Substantia nigra (tissue), 51 donors: ENCODE measurements at places on chromosomes 6 and 20.
A peak's percentile ranks its signal among the peaks of the same experiment; 100 is the strongest.

GRCh38 chr20:46963758-46964617, 69.3 kb downstream of the EYA2 start:
- DNase-seq, result no peak

DNA sequence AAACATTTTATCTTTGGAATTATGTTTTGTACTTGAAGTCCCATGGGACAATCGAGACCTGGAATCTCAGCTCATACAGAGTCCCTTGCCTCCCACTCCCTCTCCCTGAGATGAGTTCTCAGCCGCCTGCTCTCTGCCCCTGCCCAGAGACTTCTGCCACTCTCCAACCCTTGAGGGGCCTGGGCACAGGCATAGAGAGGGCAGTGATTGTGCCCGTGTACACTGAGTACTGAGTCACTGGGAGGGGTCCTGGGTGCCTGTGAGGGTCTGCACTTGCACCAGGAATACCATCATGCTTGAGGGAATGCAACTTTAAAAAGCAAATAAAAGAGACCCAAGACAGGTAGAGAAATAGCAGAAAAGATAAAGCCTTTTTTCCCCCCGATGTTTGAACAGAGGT, 453.8 kb upstream of the HS3ST5 start:
- no peak for DNase-seq

DNA sequence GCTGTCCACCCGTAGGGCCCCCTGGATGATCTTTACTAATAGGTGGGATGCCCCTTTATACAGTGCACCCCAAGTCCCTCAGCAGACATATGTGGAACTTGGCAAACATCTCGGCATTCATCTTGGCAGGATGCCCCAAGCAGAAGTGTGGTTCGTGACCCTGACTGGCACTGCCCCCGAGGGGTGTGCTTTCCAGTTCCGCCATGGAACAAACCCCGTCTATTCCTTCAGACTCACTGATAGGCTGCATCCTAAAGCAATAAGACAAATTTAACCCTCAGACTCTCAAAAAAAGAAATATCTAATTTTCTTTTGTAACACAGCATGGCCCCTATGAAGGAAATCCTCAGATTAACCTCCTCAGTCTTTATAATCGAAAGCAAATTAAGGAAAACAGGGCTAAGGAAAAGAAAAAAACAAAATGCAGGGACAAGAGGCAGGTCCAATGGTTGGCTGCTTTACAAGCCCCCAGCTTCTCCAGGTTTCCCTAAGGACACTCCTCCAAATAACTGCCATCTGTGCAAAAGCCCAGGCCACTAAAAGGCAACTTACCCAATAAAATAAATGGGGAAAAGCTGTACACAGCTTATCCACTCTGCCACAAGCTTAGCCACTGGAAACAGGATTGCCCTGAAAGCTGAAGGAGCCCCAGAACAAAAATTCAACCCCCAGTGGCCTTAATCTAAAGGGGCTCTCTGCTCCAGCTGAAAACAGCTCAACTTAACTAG, 30.5 kb upstream of the RIPK1 start:
- DNase-seq, result no peak

DNA sequence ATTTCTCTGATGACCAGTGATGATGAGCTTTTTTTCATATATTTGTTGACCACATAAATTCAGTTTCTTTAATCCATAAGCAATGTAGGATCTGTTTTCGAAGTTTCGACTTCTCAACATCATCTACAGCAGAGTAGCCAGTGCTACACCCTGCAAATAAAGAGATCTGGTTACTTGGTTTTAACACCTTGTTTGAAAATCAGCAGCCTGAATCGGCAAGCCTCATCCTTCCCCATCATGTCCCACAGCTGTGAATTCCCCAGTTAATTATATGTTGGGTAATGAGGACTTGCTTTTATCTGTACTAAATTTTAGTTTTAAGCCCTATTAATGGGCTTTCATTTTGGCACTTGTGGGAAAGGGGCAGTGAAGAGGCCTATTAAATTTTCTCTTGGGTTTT, 80.6 kb downstream of the BMP2 start:
- no peak for DNase-seq

- no peak for DNase-seq
Measured at GRCh38 chr20:41853806-41854205, 235.6 kb upstream of the CHD6 start.

- DNase-seq, result no peak
Measured at GRCh38 chr6:36306375-36306774, 30.3 kb downstream of the BNIP5 start.

DNA sequence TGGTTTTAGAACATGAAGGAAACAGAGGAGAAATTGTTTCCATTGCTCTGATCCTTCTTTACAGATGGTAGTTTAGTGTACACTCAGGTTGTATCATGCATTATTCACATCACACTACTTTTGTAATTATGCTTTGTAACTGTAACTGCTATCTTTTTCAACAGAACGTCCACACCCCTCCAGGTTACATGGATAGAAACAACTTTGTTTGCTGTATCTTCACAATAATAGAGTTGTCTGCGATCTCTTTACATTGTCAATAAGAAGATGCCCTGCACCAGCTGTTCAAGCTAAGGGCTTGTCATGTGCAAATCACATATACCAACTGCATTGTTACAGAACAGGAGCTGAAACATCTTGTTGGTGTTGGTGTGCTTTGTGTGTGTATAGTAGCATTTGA, 67.9 kb upstream of the MAP7 start:
- DNase-seq, result no peak

DNA sequence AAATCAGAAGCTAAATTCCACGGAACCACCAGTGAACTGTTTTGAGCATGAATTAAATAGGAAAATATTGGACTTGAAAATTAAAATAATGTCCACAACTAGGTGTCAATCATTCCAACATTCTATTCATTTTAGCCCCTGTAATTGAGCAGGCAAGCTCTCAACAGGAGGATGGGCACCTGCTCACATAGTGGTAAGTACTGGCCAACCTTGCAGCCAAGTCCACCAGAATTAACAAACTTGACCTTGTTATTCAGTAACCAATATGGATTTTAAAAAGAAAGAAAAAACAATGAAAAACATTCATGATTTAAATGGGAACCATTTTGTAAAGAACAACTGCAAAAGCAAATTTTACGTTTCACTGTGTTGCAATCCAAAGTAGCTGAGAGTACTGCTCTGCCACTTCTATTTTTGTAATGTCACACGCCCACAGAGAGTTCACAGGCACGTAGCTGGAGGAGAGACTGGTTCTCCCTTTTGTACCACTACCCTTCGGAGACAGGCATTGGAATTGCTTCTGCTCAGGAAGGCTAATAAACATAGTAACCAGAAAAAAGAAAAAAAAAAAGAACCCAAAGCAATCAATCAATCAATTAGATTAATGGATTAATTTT, 75.2 kb upstream of the F13A1 start:
- DNase-seq, result no peak

GRCh38 chr6:5078121-5078669, 6.9 kb upstream of the PPP1R3G start:
- no peak for DNase-seq

- DNase-seq, result peak; percentile 72
Measured at GRCh38 chr20:59835448-59836395, 97.7 kb downstream of the SYCP2 start.

- DNase-seq, result no peak
Measured at GRCh38 chr6:35651244-35651643, 37.5 kb downstream of the FKBP5 start.

- no peak for DNase-seq
Measured at GRCh38 chr20:58784321-58785074, 66.2 kb downstream of the GNAS-AS1 start.

GRCh38 chr6:140542863-140543262, 1168.4 kb upstream of the CITED2 start:
- no peak for DNase-seq

- DNase-seq, result no peak
Measured at GRCh38 chr6:252775-253535, 39.3 kb upstream of the DUSP22 start.

DNA sequence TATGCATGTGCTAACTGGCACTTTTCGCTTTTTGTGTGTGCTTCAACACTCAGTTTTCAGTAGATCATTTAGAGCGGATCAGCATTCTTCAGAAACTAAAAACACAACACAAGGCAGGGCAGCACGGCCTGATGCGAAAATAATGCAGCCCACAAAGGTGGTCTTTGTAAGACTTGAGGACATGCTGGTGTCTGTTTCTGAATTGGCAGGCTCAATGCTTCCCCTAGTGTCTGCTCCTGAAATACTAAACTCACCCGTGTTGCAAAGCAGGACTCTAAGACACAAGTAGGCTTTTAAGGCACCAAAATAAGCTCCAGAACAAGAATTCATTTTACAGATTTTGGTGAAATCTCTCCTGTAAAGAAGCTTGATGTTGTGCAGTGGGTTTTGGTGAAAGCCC, 676.5 kb downstream of the TENT5A start:
- no peak for DNase-seq

DNA sequence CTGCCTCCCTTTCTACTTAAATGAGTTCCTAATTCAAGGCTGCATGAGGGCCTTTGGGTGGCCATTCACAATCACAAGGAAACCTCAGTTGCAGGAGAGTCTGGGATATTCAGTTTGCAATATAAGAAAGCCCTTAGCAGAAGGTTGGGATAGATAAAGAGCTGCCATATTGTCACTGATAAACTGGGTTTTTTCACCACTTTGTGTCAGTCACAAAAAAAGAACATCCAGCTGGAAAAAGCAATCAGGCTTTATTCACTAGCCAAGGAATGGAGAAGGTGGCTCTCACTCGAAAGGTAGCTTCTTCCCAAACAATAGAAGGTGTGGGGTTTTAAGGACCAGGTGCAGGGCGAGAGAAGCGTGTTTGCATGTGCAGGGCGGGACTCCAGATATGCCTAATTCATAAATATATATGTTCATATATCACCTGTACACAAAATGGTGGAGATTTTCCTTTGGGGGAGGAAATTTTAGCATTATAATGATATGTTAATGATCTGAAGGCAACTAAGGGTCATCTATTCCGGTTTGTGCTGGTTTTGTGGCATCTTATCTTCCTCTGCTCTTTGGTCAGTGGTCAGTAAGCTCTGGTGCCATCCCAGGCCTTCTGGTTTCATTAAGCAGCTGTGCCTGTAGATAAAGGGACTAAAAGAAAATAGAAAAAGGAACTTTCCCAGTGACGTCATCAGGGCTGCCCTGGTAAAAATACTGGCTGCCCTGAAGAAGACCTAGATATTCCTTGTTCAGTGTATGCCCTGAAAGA, 97.1 kb upstream of the IYD start:
- DNase-seq, result no peak

GRCh38 chr6:35485402-35485877, 11.4 kb downstream of the TEAD3 start:
- no peak for DNase-seq

DNA sequence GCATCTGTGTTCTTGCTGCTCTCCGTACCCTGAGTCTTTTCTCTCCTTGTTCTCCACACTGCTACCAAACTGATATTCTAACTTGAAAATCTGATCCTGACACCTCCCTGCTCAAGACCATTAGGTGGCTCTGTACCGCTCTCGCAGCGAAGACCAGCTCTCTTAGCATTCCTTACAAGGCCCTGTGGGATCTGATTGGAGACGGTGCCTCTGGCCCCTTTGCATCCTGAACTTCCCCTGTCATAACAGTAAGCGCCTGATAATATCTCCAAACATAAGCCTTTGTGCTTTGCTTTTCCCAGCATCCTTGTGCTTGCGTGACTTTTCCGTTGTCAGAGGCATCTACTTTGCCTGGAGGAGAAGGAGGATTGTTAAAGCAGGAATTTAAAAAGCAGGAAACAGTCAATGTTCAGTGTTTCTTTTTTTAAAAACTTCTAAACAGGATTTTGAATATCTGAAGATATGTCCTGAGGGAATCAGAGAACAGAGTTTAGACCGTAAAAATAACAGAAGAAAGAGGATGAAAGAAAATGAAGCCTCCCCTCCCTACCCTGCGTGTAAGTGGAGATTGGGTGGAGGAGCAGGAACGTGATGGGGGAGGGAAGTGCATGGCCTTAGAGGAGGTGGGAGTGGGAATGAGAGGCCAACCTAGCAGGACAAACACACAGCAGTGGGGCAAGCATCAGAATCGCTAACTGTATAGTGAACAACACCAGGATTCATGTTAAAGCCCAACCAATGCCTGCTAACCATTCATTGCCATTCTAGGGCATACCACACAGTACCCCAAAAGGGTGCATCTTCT, 89.2 kb upstream of the STMND1 start:
- no peak for DNase-seq

GRCh38 chr6:73180076-73180738, 45.1 kb downstream of the KHDC1L start:
- no peak for DNase-seq

- DNase-seq, result no peak
Measured at GRCh38 chr6:167974640-167975344, 22.7 kb upstream of the KIF25 start.

DNA sequence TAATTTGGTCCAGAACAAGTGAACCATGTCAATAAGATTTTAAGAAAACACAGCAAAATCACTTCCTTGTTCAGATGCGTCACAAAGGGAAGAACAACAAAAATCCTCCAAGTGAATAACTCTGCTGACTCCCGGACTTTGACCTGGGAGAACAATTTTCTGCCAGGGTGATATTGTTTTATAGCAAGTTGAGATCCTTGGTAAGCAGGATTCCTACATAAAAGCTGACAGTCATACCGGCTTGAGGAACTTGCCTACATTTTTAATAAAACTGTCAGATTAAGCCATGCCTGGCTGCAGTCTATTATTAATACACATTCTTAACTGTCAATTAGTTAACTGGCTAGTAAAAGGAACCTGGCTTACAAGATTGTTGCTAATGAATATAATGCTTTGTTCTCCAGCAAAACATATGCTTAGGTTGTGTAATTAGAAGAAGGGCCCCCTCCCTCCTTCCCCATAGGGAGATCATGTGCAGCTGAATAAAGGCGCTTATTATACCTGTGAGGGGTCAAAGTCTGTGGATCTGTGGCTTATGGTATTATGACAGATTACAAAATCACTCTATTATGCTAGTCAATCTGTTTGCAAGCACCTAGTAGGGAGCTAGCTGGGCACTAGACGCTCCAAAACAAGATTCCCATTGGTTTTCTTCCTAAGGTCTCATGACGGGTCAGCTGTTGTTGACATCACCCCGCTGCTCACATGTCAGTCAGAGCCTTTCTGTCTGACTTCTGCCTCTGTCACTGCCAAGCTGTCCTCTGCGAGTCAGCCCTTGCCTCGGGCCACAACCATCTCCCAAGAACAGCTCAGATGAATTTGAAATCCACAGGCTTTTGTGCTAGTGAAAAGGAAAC, 44.6 kb upstream of the SEC63 start:
- peak; percentile 31 for DNase-seq

DNA sequence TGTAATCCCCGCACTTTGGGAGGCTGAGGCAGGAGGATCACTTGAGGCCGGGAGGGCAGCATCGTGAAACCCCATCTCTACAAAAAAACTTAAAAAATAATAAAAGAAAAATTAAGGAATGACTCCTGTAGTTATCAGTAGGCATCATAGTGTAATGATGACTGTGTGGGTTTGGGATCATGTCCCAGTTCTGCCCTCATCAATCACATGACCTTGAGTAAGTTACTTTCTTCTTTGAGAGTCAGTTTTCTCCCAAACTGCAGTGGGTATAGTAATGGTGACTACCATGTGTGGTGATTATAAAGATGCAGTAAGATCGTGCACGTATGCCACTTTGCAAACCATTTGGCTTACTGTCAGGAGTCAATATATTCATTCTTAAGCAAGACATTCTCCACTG, 89.2 kb downstream of the TXNDC5 start:
- no peak for DNase-seq
